Activated CD4-positive, alpha-beta T cell treated with anti-CD3 and anti-CD28 coated beads, Interleukin-2, amount 50 U/mL, for 48 hours (primary cell): ENCODE measurements at places on chromosomes 2 and 18.
A peak's percentile ranks its signal among the peaks of the same experiment; 100 is the strongest.

- DNase-seq = no peak
Measured at GRCh38 chr2:200600549-200601225, 14.9 kb downstream of the AOX1 start.

DNA sequence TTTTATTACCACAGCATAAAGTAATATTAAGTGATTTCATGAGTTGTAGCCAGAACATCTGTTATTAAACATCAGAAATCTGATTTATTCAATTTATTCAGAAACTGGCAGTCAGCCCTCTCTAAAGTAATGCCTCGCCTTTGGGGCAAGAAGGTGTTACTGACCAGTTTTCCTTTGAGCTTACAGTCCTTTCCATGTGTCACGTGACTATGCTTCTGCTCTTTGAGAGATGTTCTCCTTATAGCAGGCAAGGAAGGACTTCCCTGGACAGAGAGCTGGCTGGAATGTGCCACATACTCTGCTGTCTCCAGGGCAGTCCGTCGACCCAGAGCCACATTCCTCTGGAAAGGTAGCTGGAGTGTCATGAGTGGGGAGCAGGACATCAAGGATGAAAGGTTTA, 119.7 kb downstream of the RDH14 start:
- DNase-seq = no peak

DNA sequence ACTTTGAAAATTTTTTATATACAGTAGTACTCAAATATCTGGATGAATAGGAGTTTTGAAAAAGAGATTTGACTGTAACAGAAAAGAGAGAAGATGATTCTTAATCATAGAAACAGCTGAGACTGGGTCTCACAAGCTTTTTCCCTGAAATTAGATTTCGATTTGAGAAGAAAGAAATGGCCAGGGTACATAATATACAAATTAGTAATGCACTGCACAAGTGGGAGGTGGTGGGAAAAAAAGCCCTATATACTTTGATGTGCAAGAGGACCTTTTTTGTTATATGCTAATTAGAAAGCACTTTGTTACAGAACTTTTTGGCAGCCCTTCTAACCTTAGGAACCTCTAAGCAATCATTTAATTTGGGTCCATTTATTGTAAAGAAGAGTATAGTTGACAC, 62.9 kb downstream of the EML4 start:
- no peak for DNase-seq

DNA sequence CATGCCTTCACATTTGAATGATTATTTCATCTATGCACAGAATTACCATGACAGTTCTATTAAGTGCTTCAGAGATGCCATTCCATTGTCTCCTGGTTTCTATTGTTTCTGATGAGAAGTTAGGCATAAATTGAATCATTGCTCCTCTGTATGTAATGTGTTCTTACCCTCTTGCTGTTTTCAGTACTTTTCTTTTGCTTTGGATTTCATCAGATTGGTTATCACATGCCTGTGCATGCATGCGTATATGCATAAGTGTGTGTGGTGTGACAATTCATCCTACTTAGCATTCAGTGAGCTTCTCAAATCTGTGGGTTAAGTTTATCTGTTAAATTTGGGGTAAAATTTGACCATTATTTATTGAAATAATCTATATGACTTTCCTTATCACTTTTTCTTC, 263.3 kb upstream of the RND3 start:
- no peak for DNase-seq

DNA sequence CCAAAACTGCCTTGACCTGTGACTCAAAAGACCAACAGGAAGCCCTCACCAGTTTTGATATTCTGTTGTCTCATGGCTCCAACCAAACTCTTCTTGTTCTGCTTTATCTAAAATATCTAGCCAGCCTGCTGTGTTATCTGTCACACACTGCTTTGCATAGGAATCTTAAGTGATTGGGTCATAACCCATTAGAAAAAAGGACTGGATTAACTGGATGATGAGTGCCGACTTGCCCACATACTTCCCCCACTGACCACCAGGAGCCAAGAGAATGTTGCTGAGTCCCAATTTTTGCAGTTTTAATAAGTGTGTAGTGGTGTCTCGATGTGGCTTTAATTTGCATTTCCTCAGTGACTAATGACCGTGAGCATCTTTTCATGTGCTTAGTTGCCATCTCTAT, 6.5 kb downstream of the MOGAT1 start:
- no peak for DNase-seq

GRCh38 chr18:64380117-64380516, 231.2 kb upstream of the LINC00305 start:
- no peak for DNase-seq

DNA sequence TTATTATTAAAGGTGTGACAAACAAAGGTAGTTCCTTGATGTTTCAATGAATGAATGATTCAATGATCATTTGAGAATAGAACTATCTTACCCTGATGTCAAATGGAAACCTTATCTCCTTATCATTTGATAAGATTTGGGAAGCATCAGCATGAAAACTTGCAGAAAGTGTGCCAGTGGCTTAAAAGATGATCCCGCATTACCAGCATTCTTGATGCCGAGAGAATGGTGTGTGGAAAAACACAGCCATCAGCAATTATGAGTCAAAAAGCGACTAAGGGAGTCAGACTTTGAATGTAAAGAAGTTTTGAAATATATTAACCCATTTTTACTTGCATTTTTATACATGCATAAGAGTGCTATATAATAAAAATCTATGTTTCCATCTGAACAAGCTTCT, 93.7 kb downstream of the MAIP1 start:
- DNase-seq = no peak

DNA sequence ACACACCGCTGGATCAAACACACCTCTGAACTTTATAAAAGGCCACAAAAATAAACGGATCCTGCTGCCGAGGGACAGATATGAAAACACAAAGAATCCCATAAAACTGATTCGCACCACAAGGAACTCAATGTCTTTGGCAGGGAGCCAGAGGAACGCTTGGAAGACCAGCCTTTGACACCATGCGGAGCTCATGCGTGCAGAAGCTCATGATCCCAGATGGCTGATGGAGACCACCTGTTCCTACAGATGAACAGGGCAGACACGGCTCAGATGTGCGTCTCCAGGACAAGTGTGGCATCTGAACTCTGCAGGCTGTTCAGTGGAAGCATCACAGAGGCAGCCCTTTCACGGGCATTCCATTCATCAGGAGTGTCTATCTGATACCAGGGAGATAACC, 24.9 kb downstream of the COPS9 start:
- DNase-seq = no peak

DNA sequence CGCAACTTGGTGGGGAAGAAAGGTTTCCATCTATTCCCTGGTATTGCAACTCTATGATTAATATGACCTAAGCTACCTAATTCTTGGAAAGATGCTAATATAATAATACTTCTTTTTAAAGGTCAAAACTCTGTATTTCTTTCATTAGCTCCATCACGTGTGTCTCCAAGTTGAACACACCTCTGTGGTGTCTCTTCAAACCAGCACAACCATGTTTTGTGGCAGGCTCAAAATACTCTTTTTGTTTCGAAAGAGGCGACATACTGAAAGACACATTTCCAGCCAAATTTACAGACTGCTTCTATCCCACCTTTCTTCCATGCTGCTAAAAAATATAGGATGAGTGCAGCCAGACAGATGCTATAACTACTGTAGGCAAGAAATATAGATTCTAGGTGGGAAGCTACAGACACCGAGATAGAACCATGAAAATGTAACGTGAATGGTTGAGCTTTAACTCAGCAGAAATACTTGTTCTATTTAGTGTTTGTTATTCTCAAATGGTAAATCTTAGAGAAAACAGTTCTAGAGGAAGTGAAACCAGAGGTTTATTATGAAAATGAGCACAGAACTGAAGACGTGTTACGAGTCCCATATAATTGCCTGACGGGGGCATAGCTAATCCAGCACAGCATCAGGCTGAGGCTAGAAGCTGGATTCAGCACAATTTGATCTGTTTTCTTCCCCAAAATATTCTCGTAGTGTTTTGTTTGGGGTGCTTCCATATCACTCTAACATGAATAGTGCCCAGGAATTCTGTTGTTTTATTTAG, 991.5 kb upstream of the FANCL start:
- no peak for DNase-seq

- DNase-seq = no peak
Measured at GRCh38 chr2:221343524-221343923, 228.6 kb downstream of the EPHA4 start.

DNA sequence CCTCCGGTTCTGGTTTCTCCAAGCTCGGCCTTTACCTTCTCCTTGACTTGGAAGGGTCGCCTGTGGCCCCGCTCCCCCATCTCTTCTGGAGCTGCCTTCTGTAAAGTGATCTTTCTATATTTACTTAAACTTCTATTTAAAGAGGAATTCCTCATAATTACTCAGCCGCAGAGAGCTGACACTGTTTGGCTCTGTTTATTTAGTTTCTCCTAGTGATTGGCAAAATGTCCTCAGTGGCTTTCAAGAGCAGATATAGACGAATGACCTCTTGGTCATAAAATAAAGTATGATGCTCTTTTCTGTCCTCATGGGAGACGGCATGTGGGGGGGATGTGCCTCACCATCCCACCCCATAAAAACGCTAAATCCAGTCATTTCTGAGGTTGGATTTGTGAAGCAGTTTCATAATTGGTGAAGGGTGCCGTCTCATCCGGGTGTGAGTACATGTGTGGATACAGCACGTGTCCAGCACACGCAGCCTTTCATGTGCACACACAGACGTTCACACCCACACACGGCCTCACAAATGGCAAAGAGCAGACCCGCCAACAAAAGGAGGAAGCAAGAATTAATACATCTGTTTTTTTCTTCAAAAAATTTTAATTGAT, 43.4 kb upstream of the SMAD7 start:
- no peak for DNase-seq

GRCh38 chr2:37377187-37377532, 32.7 kb downstream of the QPCT start:
- peak; percentile 39 for DNase-seq

- DNase-seq = no peak
Measured at GRCh38 chr2:119465687-119466086, 34.0 kb downstream of the TMEM37 start.

- no peak for DNase-seq
Measured at GRCh38 chr2:65778137-65778536, 345.7 kb upstream of the SPRED2 start.

GRCh38 chr2:197075754-197076337, 149.3 kb upstream of the PGAP1 start:
- DNase-seq = no peak

- no peak for DNase-seq
Measured at GRCh38 chr18:50578651-50579050, 18.8 kb downstream of the MAPK4 start.

- DNase-seq = no peak
Measured at GRCh38 chr2:129297430-129297829, 682.0 kb upstream of the RAB6C start.
